ENCODE measurements at places on chromosomes 3 and 15.

DNA sequence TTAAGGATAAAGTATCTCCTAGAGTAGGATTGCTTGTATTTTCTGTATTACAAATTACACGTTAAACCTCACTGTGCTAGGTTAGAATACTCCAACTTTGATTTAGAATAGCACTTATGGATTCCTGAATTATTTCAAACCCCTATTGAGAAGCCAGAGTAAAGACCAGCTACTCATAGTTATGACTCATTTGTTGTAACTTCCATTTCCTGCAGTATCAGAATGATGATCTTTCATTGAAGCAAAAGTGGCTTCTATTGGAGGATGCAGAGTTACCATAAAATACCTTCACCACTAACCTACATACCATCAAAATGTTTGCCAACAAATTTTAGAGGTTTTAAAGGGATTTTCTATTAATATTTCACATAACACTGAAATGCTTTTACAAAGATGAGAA is 1322.7 kb upstream of the ALCAM start:
- no peak for DNase-seq

GRCh38 chr3:49812916-49813496 is 747 bp downstream of the UBA7 start:
- DNase-seq, result no peak

DNA sequence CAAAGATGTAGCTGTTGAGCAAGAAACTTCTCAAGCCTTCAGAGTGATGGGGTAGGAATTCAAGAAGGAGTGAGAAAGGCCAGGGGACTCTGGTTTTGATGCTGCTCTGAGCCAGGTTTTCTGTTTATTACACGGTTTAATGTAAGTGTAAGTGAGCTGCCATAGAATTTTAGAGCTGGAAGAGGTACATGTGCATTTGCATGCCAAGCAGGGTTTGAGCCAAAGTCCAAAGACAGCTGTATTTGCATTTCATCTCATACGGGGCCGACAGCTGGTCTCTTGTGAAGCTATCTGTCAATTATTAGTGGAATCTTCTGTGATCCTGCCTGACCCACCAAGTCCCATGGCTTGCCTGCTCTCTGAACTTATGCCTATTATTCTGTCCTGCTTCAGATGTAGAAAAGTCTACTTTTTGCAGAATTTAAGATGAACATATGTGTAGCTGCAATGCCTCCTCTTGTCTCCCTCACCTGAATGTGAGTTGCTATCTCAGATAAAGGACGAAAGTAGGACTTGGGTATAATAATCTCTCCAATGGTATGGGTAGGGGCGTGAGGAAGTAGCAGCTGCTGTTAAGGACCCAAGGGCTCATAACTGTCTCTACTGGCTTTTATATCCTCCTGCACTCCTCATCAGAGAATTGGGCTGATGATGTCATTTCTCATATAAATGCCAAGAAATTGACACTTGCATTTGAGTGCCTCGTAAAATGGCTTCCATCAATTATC is 160.0 kb downstream of the SQOR start:
- no peak for DNase-seq

DNA sequence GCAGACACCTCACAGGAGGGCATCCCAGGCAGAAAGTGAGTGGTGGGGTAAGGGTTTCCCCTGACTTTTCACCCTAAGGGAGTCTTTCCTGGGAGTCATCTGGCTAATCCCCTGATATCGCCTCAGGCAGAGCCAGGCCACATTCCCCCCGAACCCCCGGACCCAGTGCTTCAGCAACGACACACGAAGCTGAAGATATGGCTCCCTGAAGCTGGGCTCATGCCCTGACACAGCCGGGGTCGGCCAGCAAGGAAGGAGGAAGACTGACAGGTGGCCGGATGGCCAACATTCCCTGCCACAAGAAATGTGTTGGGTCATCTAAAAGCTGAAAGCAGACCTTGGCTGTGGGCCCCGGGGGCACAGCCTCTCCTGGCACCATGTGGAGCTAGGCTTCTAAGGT is 14.4 kb downstream of the CHST13 start:
- DNase-seq, result no peak

DNA sequence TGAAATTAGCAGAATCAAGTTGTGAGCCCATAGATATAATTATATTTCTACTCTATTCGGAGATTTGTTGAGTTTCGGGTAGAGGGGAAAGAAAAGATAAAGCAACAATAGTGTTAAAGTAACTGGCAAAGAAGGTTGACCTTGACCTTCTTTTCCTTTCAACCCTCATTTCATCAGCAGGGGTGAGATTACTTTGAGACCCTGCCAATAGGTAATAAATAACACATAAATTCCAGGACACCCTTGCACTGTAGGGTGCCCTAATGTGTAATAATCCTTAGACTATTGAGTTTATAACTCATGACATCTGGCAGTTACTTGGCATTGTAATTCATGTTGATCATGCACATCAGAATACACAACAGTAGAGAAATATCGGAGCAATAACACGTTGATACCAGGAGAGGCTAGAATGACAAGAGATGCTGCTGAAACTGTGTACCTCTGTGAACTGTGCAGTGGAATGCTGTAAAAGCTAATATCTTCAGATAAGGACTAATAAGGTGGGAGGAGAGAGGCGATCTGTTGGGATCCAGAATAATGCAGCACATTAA is 426.7 kb downstream of the ROBO2 start:
- no peak for DNase-seq

DNA sequence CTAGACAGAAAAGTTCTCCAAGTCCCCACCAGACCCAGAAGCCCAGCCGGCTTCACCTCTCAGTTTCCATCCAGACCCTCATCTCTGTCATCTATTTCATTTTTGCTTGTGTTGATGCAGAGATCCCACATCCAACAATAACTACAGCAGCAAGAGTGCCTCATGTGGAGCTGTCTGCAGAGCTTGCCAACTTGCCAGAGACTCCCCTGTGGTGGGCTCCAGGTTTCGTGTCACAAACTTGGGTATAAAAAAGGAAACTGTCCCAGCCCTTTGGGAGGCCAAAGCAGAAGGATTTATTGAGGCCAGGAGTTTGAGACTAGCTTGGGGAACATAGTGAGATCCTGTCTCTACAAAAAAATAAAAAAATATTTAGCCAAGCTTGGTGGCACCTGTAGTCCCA is 182.4 kb upstream of the ATP10A start:
- DNase-seq, result no peak

DNA sequence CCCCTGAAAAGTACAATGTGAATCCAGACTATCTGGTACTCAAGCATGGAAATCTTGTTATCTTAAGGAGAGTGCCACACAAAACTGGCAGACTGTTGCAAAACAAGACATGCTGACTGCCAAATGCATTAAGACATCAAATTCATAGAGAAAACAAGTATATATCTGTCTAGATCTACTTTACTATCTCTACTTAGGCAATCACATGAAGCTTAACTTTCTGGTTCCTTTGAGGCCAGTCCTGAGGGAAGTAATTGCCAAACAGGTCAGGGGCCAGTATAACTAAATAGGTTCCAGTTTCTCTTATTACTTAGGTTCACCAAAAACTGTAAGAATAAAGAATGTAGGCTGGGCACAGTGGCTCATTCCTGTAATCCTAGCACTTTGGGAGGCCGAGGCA is 15.9 kb upstream of the SLC4A7 start:
- DNase-seq, result peak; percentile 34

GRCh38 chr15:65406424-65407000 is 16.2 kb downstream of the IGDCC4 start:
- DNase-seq, result no peak

DNA sequence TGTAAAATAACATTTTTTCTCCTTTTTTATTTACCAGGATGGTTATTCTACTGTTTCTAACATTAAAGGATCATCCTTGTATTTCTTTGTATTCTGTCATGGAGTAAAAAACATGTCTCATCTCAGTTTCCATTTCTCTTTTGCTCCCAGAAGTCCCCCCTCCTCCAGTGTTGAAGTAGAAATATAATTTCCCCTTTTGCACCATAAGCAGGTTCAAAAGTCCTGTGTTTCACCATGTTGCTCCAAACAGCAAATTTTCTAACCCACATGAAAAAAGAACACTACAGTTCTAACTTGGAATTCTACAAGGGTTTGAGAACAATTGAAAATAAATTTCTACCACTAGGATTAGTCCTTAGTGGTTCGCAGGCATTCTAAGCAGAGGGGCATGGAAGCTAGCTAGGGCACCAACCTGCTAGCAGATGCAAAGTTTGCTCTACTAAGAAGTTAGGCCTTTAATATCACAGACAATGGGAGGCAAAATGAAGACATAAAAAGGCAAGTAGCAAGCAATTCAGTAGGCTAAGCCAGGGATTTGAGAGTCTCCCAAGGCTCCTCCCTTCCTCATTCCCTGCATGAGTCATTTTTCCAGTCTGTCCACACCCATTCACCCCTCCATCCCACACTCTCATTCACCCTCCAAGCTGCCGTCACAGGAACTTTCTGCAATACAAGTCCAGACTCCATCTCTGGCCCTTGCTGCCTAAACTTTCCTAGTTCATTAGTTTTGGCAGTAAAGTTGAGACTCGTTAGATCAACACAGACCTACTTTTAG is 2.3 kb upstream of the MBNL1 start:
- peak; percentile 53 for DNase-seq

GRCh38 chr15:25391971-25392721 is 46.7 kb downstream of the UBE3A start:
- DNase-seq, result no peak

GRCh38 chr15:40441565-40442531 is 1.1 kb downstream of the BAHD1 start:
- DNase-seq, result peak; percentile 19

GRCh38 chr3:14322001-14322400 is 80.4 kb upstream of the SLC6A6 start:
- DNase-seq, result no peak

GRCh38 chr3:156721687-156722618 is 47.6 kb downstream of the TIPARP start:
- DNase-seq, result peak; percentile 66

DNA sequence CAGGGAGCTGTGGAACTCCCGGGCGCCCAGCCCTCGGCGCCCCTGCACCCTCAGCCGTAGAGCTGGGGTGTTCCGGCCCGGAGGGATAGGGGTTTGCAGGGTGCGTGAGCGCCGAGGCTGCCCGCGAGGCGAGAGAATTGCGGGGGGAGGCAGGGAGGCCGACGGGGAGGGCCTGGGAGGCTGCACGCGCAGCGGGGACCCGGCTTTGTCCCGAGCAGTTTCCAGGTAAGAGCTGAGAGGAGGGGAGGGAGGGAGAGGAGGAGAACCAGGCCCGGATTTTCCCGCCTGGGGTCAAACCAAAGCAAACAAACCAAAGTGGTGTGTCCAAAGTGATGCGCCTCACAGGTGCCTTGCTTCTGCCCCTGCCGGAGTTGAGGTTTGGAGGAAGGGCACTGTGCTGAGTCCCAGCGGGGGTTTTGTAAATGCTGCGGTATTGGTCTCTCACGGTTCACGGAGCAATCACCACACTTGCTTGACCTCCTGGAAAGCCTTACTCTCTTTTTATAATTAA is 146.4 kb downstream of the TJP1 start:
- no peak for DNase-seq

GRCh38 chr3:124805671-124806070 is 75.4 kb downstream of the UMPS start:
- DNase-seq, result no peak

DNA sequence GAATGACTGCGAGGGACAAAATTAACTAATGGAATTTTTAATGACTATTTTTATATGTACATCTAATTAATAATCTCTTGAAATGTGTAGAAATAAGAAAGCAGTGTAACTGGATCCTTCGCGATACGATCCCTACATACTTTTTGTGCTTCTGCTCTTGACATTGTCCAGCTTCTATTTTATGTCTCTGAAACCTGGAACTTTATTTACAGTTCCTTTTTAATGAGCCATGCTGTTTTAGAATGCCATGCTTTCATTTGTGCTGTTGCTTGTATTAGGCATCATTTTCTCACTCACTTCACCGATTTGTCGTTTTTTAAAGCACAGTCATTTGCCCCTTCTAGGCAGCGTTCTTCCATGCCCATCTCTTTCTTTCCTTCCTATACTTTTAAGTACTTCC is 301.3 kb downstream of the EDEM1 start:
- DNase-seq, result no peak

DNA sequence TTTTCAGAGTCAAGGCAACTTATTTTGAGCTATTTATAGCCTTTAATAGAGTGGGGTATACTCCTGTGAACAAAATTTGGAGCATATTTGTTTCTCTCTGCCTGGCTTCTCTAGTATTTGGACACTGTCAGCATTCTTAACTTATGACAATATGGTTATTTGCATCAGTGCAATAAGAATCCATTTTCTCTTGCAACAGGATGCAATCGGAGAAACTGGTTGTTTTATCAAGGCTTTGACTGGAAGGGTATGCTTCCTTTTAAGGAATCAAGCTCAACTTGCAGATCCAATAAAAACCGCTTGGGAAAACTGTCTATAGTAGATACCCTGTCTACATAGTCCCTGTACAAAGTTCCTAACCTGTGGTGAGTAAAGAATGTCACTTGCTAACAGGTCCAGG is 106.7 kb downstream of the DPH6 start:
- DNase-seq, result no peak

GRCh38 chr15:28977377-28978010 is 91.7 kb downstream of the APBA2 start:
- DNase-seq, result peak; percentile 70

DNA sequence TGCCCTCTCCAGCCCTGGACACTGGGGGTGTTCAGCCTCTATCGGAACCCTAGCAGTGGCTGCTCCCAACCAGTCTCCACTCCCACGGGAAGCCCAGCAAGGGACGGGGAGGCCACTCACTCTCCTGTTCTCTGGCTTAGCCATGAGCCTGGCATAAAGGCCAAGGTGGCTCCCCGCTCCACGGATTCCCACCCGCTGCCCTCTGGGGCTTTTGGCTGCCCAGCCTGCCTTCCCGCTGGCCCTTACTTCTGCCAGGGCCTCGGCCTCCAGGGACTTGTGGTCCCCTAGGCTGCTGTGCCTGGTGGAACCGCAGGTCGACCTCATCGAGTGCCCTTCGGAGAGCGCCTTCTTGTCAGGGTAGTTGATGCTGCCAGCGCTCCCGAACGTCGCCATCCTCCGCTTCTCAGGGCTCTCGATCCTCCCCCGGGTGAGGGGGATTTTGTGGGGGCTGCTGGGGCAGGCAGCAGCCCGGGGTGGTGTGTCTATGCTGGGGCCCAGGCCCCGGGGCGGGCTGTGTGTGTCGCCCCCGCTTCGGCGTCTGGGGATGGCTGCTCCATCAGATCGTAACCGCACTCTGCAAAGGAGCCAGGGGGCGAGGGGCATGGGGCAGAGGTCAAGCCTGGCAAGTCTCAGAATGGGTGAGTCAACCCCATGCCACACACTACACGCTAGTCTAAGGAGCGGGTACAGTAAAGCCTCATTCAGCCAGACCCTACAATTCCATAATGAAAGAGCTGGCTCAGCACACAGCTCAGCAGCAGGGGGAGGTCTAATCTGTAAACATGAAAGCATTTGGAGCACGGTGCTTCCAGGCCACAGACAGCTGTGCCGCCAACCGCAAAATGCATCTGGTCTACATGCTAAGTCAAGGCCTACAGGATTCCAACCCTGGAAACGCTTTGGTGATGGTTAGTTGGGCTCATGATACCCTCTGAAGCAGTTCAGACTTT is 27.3 kb upstream of the RAD18 start:
- DNase-seq, result no peak

- DNase-seq, result no peak
Measured at GRCh38 chr3:178629430-178630178, 93.4 kb downstream of the KCNMB2 start.
